Suppressor macrophage treated with lipopolysaccharide for 1 hour (primary cell): ENCODE measurements at places on chromosomes 6 and 20.

DNA sequence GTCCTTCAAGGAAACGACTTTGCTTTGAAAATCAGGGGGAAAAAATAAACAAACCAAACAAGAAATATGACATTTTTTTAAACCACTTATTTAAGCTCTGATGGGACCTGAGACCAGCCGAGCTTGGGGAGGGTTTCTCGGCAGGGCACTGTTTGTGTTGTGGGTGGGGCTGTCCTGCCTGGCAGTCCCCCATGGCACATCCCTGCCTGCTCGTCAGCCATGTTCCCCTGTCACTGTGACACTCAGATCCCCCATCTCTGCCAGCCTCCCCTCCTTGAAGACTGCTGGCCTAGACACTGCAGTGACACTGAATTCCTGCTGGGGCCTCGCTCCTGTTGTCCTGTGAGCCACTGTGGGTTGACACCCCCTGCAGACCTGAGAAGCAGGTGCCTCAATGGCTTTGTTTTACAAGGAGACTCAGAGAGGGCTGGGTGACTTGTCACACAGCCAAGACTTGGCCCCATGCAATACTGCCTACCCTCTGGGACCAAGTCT, 95.1 kb upstream of the PTPN1 start:
- no peak for DNase-seq

DNA sequence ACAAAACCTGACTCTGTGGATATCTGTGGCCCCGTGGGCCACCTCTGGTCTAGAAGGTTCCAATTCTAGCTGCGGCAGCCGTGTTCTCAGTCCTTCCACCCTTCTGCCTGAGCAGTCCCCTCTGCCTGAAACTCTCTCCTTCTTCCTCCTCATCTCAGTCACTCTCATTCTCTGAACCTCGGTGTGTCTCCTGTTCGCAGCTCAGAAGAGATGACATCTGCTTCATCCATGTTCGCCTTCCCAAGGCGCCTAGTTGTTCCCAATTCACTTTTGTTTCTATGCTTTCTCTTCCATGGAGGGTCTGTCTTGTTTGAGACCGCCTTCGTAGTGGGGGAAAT, 95.5 kb downstream of the CEBPB start:
- DNase-seq = no peak

DNA sequence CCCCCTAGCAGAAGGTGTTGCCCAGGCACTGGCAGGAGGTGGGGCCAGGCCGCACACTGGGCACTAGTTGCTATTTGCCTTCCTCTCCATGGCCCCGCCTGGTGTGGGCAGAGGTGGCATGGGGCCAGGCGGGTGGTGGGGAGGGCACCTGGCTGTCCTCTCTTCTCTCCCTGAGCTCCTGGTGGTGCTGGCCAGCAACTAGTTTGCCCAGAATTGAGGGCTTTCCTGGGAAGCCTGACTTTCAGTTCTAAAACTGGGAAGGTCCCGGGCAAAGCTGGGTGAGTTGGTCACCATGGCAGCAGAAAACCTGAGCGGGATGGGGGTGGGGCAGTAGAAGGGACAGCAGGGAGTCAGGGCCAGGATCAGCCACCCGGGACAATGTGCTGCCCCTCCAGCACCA, 48.2 kb downstream of the RBM38 start:
- DNase-seq = no peak

DNA sequence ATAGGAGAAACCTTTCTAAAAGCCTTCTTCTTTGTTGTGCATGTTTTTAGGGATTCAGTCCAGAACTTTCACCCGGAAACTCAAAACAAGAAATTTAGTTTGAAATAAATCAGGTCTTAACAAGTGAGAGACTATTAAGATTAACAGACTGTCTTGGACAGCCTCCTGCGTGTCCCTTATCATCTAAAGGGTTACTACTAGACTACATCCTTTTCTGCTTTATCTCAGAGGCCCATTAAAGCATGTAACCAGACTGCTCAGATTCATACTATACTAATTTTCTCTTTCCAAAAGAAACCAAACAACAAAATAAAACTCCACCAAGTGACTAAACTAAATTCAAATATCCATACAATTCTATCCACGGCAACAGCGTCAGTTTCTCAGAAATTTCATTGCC, 173.8 kb downstream of the GMPR start:
- DNase-seq = no peak

- no peak for DNase-seq
Measured at GRCh38 chr6:16894301-16894700, 133.0 kb upstream of the ATXN1 start.
